Effector memory CD4-positive, alpha-beta T cell (primary cell): ENCODE measurements at places on chromosomes 11 and 22.

DNA sequence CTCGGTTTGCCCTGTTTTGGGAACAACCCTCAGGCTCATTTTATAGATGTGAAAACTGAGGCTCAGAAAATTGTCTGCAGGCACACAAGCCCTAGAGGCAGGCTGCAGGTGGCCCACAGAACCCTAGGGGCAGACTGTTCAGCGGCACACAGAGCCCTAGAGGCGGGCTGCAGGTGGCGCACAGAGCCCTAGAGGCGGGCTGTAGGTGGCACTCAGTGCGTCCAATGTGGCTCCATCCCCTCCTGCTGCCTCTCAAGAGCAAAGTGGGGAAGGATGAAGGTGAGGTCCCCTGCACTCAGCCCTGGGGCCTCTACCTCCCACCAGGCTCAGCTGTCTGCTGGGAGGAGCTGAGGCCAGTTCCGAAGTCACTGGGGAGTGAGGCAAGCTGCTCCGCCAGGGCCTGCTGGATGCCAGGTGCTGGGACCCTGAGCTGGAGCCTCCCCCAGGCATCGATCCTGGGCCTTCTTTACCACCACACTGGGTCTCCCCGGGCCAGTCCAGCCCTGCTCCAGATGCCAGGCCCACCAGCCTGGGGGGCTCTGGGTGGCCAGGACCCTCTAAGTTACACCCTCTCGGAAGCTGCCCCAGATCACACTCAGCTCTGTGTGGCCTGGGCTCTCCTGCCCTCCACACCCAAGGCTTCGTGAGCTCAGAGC lies 2.3 kb downstream of the ACY3 start:
- H3K4me3 ChIP-seq: no peak overlapping the region
- no peak for DNase-seq
- H3K27ac ChIP-seq: no peak overlapping the region
- H3K36me3 ChIP-seq: no peaks in the 10 kb centered on the region

GRCh38 chr11:93741882-93742226 lies 382 bp downstream of the C11orf54 start:
- no peak for DNase-seq
- peaks cover 13% of the 10 kb centered on the region for H3K36me3 ChIP-seq
- no peaks in the 10 kb centered on the region for H3K27me3 ChIP-seq
- peaks cover 31% of the 10 kb centered on the region for H3K4me1 ChIP-seq
- H3K4me3 ChIP-seq: peak overlapping the region; percentile 91

GRCh38 chr11:5242208-5242607 lies 7.4 kb downstream of the HBG1 start:
- no peak for DNase-seq
- no peaks in the 10 kb centered on the region for H3K36me3 ChIP-seq
- no peak overlapping the region for H3K4me3 ChIP-seq
- no peaks in the 10 kb centered on the region for H3K4me1 ChIP-seq
- no peaks in the 10 kb centered on the region for H3K27me3 ChIP-seq

DNA sequence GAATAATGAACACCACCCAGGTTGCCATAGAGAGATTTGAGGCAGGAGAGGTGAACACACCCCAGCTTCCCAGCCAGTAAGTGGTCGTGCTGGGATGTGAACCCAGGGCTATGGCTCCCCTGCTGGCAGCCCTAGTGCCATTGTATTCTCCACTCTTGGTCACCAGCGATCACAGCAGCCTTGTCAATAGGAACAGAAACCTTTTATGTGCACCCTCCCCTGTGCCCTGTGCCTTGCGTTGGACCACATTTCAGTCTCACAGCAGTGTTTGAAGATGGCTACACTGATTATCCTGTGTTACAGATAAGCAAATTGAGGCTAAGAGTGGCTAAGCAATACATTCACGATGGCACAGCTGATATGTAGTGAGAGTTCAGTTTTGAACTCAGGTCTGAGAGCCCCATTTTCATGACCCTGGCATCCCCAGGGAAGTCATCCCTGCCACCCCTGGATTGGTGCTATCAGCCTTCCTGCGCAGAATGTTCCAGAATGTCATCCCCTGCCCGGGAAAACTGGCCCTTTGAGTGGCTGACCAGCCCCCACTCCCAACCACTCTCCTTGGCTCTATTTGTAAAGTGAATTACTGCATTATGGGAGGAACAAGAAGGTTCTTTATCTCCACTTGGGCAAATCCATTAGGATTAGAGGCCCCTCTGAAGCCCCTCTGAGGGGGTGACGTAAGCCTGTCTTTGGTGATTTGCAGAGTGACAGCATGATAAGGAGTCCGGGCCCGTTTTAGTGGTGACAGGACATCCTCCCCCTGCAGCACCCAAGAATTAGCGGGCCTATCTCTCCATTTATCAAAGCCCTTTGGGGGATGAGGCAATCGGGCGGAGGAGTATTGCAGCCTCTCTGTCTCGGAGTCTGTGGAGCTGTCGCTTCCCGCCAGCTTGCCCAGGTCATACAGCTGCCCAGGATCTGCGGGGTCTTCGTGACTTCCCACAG lies 30.9 kb downstream of the SMIM38 start:
- no peak for DNase-seq
- no peaks in the 10 kb centered on the region for H3K27me3 ChIP-seq
- no peaks in the 10 kb centered on the region for H3K4me1 ChIP-seq

DNA sequence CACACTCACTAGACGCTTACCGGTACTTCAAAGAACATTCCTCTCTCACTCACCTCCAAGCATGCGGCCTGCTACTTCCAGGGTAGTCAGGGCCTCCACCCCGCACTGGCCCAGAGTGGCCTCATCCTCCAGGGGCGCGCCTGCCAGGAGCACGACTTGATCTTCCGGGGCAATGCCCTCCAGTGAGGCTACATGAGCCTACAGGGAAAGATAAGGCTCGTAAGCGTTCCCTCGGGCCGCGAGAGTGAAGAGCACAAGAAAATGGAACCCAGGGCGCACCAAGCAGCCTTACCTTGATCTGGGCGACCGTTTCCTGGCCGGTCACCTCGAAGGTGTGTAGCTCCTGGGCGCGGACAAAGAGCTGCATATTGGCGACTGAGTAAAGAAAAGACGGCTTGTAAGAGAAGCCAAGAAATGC lies 478 bp downstream of the FAU start:
- peak overlapping the region; percentile 80 for H3K4me3 ChIP-seq
- DNase-seq: no peak
- peak overlapping the region; percentile 94 for H3K27ac ChIP-seq
- H3K27me3 ChIP-seq: no peaks in the 10 kb centered on the region

DNA sequence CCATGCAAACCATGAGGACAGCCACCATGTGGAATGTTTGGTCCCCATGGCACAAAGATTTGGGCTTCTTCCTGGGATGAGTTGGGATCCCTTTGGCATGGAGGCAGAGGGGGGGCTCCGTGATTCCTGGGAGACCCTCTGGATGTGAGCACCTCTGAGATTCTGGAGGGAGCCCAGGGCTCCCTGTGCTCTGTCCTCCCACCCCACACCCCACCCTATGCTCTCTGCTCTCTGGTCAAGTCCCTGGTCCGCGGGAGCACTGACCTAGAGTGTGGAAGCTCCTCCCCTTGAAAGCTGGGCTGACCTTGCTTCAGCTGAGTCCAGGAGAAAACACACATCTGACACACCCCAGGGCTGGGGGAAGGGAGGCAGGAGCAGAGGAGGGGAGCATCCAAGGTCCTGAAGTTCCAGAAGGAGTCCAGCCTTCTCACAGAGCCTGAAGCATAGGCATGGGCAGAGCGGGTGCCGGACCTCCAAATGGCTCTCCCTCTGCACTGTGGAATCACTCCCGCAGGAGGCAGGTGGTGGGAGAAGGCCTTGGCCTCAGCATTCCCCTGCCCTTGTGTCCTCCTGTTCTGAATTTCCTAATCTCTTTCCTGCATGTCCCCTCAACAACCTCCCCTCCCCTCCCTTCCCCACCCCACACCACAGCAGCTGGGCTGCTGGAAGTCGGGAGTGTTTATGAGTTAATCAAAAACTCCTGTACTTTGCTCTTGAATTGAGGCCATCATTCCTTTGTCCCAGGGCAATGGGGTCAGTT lies 25.7 kb upstream of the OAF start:
- no peak for DNase-seq
- H3K4me3 ChIP-seq: no peak overlapping the region
- no peaks in the 10 kb centered on the region for H3K36me3 ChIP-seq
- H3K27ac ChIP-seq: no peak overlapping the region

- no peak overlapping the region for H3K27ac ChIP-seq
- no peak overlapping the region for H3K4me3 ChIP-seq
- peaks cover 14% of the 10 kb centered on the region for H3K4me1 ChIP-seq
- peaks cover 28% of the 10 kb centered on the region for H3K36me3 ChIP-seq
- no peaks in the 10 kb centered on the region for H3K27me3 ChIP-seq
These were observed 1.9 kb upstream of the C22orf39 start for GRCh38 chr22:19449422-19449767.

DNA sequence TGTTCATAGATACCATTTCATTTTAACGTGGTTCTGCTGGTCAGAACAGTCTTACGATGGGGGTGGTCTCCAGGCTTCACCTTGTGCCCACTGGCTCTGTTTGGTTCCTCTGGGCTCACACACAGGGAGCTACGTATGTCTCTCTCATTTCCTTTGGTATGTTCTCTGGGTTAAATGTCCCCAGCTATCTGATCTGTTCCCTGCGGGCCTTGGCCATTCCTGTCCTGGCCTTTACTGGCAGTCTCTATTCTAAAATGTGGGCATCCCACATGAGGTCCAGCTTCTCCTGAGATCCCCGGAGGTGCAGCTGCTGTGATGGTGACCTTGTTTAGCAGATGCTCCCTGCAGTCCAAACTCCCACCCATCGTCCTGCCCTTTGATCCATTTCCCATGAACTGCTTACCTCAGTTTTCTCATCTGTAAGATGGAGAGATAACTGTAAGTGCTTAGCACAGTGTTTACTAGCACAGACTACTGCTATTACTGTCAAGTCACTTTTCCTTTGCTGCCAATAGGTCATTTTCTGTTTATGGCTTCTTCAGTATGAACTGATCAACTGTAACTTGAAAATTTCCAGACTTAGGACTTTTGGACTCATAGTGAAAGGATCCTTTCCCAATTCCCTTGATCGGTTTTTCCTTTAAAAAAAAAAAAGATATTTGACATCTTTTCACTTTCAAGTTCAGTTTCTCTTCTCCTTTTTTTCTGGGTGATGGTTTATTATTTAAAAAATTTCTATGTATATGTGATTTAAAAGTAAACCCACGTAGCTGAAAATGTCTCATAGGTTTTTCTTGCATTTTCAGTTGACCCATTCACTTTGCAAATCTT lies 92.9 kb downstream of the PTPRJ start:
- no peak overlapping the region for H3K4me3 ChIP-seq
- no peaks in the 10 kb centered on the region for H3K4me1 ChIP-seq
- H3K36me3 ChIP-seq: peaks cover 4% of the 10 kb centered on the region
- no peak for DNase-seq

GRCh38 chr11:12552692-12553091 lies 121.5 kb upstream of the TEAD1 start:
- H3K27ac ChIP-seq: no peak overlapping the region
- no peak for DNase-seq
- no peaks in the 10 kb centered on the region for H3K4me1 ChIP-seq
- H3K27me3 ChIP-seq: no peaks in the 10 kb centered on the region

DNA sequence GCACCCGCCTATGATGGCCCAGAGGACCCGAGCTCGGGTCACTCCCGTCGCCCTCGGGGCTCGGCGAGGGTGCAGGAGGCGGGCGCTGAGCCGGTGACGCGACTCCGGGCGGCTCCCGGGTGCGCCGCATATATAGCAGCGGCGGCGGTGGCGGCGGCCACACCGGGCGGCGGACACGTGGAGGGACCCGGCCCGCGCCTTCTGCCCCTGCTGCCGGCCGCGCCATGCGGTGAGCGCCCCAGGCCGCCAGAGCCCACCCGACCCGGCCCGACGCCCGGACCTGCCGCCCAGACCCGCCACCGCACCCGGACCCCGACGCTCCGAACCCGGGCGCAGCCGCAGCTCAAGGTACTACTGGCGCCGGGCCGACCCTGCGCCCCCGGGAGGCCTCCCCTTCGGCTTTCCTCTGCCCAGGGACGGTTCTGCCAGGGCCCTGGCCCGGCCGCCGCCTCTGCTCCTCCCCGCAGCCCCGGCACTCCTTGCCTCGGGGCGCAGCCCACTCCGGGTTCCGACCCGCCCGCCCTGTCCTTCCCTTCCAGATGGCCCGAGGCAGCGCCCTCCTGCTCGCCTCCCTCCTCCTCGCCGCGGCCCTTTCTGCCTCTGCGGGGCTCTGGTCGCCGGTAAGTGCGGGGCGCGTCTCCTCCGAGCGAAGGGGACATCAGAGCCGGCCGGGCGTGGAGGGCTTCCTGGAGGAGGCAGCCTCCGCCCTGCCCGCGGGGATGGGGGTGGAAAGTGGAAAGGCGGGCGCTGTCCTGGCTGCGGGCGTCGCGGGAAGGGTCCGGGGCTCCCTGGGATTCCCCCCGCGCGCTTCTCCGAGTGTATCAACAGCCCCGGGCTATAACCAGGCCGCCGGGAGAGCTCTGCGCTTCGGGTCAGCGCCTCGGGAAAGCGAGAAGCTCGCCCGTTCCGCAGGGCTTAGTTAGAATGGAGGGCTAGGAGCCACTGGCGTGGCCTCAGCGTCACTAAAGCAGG lies at the start of gene GAL:
GAL (plus strand) TSS at position 160 of the 972 bp plus-strand sequence; CDS start at position 540, 380 bp downstream.
- no peaks in the 10 kb centered on the region for H3K36me3 ChIP-seq
- no peak for DNase-seq
- peak within 1 kb of the TSS; percentile 37 for H3K4me3 ChIP-seq
- H3K27ac ChIP-seq: no peak within 1 kb of the TSS
- H3K4me1 ChIP-seq: peaks cover 12% of the 10 kb centered on the region

- DNase-seq: peak; percentile 97
- peak within 1 kb of the TSS; percentile 88 for H3K27ac ChIP-seq
- peaks cover 14% of the 10 kb centered on the region for H3K36me3 ChIP-seq
- peaks cover 6% of the 10 kb centered on the region for H3K4me1 ChIP-seq
These were observed at the start of the genes ANKRD49 and MRE11 for GRCh38 chr11:94493281-94494125. TSS of gene ANKRD49 (plus strand) at chr11:94493984. CDS start at chr11:94496694, 2,710 bp downstream. TSS of gene MRE11 (minus strand) at chr11:94493844. CDS start at chr11:94492801, 1,043 bp downstream.

DNA sequence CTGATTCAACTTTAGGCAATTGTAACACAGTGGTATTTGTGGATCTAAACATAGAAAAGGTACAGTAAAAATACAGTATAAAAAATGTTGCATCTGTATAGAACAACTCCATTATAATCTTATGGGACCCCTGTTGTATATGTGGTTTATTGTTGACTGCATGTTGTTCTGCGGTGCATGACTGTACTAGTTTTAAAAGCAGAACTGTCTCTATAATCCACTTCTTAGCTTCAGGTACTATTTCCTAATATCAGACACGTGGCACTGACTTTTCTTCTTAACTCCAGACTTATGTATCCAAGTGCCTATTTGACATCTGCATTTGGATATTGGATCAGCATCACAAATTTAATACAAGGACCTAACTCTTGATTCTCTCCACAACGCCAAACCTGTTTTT lies 41.1 kb downstream of the PACS1 start:
- H3K4me3 ChIP-seq: no peak overlapping the region
- no peak for DNase-seq
- H3K27ac ChIP-seq: no peak overlapping the region
